ENCODE measurements at places on chromosomes 2 and 18.

GRCh38 chr2:184599054-184599871, 934 bp downstream of the ZNF804A start:
- peak; percentile 46 for DNase-seq

DNA sequence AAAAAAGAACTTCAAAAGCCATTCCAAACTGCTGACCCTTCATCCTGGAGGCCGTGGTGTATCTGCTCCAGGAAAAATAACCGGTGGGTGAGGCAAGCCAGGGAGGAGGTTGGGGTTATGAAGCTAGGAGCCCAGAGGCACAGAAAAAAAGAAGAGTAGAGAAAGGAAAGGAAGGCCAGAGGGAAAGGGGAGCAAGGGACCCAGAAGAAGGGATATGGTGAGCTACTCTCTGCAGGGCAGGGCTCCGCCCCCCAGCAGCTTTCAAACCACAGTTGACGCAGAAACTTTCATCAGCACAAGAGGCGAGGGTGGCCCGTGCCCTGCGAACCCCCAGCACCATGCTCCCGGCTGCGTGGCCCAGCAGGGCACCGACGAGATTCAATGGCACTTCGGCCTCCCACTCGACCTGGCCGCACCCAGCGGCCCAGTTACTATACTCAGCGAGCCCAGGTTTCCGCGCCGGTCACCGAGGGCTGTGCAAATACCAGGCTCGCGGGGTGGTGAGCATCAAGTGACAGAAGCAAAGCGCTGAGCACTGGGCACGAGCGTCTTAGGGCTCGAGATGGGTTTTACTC, 665 bp downstream of the MCM6 start:
- DNase-seq = peak; percentile 31

GRCh38 chr2:69298261-69298660, 88.8 kb downstream of the GFPT1 start:
- no peak for DNase-seq

GRCh38 chr2:173957517-173957916, 7.7 kb downstream of the SP3 start:
- no peak for DNase-seq

GRCh38 chr2:24247592-24247991, 72.7 kb downstream of the FAM228A start:
- no peak for DNase-seq

DNA sequence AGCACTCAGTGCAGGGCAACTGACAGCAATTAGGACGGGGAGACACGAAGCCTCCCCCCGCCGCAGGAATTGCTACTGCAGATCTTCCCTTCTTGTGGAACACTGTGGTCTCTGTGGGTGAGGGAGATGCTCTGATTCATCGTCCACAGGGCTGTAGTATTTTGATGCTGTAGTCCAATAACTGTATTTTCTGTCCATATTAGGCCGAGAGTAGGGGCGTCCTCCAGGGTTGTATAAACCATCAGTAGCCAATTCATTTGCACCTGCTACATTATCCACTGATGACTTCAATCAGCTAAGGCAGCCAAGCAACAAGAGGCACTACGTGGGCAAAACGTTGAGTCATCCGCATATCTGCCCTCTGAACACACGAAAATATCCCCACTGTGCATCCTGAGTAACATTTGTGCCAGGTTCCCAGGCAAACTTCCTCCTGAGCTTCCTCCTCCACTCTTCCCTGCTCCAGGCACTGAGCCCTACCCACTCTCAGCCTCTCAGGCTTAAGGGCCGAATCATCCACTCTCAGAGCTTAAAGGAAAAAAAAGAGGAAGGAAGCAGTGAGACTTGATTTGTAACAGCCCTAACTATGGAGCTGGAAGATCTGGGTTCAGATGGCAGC, 62.1 kb downstream of the LBH start:
- peak; percentile 60 for DNase-seq

DNA sequence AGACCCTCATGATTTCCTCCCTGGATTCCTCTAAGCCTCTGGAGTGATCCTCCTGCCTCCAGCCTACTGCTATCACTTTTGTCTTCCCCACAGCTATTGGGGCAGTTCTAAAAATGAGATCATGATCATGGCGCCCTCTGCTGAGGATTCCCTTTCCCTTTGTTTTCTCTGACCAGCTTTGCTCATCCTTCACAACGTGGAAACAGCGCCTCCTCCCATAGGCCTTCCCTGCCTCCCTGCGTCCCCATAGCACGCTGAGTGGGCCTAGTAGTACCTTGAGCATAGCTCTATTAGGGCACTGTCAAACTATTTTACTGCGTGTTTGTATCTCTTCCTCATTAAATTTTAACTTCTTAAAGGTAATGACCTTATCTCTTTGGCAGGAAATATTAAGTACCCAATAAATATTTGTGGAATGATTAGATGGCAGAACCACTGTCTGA, 207.0 kb upstream of the FANCL start:
- peak; percentile 70 for DNase-seq

DNA sequence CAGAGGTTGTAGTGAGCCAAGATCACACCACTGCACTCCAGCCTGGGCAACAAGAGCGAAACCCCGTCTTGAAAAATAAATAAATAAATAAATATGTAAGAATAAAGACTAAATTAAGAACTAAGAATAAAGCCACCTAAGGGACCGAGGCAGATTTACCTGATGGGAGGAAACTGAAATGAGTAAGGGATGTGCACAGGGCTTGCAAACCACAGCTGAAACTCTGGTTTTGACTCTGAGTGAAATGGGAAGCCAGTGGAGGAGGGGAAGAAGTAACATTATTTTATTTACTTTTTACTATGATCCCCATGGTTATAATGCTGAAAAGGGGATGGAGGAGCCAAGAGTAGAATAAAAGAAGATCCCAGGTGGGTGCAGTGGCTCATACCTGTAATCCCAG, 107.3 kb downstream of the CABYR start:
- no peak for DNase-seq

GRCh38 chr18:74507097-74507881, 11.1 kb downstream of the CNDP2 start:
- no peak for DNase-seq

- no peak for DNase-seq
These were observed 548.8 kb upstream of the NRP2 start for GRCh38 chr2:205133544-205133943.

GRCh38 chr2:240201866-240202265, 61.4 kb upstream of the OTOS start:
- no peak for DNase-seq

GRCh38 chr2:206521612-206522011, 78.3 kb downstream of the ADAM23 start:
- DNase-seq = no peak

DNA sequence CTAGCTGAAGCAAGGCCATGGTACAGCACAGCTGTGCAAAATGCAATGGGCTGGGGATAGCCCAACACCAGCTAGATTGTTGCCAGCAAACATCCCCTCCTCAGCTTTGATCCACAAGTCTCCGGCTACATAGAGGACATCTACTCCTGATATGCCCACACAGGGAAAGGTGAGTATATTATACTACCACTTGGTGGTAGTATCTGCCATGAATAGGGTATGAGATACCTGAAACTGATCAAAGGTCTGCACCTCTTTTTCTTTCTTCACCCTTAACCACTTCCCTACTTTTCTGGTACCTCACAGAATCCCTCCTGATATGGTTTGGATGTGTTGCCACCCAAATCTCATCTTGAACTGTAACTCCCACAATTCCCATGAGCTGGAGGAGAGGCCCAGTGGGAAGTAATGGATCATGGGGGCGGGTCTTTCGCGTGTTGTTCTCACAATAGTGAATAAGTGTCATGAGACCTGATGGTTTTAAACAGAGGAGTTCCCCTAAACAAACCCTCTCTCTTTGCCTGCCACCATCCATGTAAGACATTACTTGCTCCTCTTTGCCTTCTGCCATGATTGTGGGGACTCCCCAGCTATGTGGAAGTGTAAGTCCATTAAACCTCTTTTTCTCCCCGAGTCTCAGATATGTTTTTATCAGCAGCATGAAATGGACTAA, 279.6 kb downstream of the TXNL1 start:
- DNase-seq = no peak

DNA sequence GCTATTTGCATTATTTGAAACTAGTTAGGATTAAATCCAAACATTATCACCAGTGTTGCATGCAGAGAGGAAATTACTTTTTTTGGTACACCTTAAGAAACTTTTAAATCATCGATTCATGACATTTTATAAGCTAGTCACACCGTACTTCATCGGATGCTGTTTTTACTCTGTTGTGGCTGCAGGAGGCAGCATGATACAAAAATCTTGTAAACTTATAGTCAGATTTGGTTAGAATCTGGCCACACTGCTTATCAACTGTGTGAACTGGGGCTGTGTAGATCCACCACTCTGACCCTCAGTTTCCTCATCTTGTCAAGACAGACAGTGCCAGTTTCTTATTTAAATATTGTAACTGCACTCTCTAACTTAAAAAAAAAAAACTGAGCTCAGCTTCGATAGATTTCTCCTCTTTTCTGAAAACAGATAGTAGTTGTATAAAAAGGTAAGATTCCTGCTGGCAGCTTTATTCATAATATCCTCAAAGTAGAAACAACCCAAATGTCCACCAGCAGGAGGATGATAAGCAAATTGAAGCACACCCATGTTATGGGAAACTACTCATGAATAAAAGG, 77.8 kb downstream of the RAPGEF4 start:
- DNase-seq = no peak

DNA sequence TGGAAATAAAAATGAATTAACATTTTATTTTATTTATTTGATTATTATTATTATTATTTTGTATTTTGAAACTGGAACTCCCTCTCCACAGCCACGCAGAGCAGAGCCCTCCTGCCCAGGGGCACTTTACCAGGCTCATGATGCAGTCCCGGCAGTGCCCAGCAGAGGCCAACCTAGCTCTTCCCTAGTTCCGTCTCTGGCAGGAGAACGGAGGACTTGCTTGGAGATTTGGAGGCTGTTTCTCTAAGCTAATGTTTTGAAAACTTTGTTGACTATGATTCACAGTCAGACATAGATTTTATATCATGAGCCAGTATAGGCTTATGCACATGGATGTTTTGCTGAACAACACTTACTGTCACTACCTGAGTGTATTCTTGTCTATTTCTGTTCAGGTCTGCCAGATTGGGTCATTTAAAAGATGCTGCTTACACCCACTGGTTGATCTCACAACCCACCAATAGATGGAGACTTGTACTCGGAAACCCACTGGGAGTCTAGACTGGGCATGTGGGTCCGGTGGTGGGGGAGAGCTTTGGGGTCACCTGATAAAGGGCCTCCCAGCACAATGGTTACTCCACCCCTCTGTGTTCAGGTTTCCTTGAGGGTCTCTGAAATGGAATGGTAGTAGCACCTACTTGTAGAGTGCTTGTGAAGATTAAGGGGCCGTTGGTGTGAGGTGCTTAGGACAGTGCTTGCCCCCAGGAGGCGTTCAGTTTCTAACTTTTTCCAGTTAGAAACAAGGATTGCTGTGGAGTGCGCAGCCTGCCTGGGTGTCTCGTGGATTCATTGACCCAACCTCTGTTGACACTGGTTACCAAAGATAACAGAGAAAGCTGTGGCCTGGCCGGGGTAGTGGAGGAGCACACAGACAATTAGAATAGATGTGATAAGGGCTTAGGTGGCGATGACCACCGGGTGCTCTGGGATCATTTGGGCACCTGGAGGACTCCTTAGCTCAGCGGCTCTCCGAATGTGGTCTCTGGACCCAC, 177.3 kb downstream of the HAUS1 start:
- DNase-seq = peak; percentile 71

GRCh38 chr2:200863782-200864175, 679 bp downstream of the CLK1 start:
- peak; percentile 30 for DNase-seq

DNA sequence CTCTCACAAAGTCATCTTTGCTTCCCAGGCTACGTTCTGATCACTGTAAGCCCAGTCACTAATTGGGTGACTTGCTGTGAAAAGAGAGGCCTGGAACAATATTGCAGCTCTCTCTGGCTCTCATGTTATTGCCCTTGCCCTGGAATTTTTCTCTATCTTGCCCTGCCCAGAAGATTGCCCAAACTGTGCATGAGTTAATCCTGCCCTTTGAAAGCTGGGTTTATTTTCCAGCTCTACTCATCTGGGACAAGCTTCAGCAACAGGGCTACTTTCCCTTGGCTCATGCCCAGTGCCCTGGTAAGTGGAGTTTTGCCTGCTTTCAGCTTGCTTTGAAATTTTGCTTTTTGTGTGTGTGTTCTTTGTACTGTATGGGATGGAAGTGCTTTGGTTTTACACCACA, 6.9 kb upstream of the EHBP1 start:
- no peak for DNase-seq

GRCh38 chr2:35960596-35960995, 395.0 kb upstream of the CRIM1 start:
- DNase-seq = no peak

- no peak for DNase-seq
These were observed 17.7 kb downstream of the INO80C start for GRCh38 chr18:35479911-35480586.

GRCh38 chr2:149167001-149167780, 128.7 kb downstream of the LYPD6B start:
- no peak for DNase-seq

DNA sequence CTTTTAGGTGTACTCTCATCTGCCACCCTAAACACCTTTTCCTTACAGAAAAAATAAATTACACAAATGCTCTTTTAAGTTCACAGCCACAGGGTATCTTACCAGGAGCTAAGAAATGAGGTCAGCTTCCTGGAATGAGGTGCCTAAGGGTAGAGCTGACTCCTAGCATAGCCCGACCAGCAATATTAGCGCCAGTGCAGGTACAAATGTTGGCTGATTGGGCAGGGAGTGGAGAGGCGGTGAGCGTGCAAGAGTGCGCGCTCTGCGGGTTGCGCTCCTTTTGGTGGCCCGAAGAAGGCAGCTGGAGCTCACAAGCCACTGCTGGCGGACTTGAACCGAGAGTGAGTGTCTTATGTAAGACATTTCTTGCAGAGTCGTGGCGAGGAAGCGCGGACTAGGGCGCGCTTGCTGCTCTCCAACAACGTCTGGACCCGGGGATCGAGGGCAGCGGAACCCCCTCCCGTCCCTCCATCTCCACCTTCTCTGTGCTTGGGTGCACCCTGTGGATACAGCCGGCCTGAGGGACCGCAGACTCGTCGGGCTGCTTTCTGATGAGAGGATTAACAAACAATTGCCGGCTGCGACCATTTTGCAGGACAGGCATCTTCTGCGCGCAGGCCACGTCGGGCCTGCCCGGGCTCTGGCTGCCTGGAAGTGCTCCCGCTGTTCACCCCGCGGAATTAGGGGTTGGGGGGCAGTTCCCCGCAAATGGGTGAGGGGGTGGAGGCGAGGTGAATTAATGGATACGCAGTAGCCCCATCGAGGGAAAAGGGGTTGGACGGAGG, 17.3 kb downstream of the BOLA3 start:
- no peak for DNase-seq

DNA sequence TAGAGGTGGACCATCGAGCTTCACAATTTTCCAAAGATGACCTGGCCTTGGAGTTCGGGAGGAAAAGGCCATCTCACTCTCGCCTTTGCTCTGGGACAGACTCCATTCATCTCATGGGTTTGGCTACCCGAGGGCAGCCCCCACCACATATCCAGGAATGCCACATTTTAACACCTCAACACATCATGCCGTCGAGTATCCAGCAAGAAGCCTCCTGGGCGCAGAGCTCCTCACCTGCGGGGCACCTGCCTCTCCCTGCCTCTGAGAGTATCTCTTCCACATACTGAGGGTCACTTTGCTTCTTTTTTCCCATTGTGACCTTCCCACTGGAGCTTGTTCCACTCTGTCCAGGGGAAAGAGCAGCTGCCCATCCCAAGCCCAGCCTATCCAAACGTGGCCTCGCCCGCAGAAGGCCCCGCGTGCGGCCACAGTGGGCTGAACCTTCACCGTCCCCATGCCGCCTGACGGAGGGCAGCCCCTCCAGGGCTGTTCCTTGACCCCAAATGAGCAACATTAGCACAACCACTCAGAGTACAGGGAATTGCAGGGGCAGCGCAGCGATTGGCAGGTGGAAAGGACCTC, 5.5 kb upstream of the LIMS2 start:
- no peak for DNase-seq

GRCh38 chr2:222228054-222228453, 70.7 kb downstream of the PAX3 start:
- DNase-seq = no peak
